Endodermal cell (in vitro differentiated cells): ENCODE measurements at places on chromosomes 16 and 17.

DNA sequence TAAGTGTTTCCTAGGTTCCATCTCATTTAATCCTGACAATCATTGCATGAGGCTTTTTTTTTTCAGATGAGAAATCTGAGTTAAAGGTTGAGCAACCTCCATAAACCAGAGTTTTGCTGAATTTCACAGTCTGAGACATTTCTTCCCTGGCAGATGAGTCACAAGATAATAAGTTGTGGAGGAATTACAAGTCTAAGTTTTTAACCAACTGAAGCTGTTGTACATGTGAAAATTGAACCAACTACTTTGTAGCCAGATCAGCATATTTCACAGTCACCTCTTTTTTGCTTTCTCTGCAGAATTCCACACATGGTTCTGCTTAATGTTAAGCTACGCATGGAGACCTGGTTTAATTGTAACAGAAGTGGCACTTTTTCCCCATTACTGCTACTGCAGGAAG, 765.6 kb downstream of the CDH11 start:
- DNase-seq: no peak

DNA sequence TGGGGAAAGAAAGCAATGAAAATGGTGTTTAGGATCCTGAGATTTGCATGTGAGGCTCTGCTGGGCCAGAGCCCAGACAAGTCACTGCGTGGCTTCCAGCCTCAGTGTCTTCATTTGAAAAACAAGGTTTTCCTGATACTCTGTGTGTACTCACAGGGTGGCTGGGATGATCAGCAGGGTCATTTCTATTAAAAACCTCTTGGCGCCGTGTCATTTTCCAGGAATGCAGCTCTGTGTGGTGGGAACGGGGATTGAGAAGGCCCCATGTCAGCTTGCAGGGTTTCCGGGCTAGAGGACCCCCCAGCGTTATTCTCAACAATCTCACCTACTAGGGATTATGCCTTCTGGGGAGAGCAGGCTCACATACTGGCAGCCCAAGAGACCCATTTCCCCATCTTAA, 73.5 kb downstream of the FOXL1 start:
- DNase-seq: no peak

GRCh38 chr16:56936491-56936890, 4.5 kb downstream of the HERPUD1 start:
- no peak for DNase-seq

DNA sequence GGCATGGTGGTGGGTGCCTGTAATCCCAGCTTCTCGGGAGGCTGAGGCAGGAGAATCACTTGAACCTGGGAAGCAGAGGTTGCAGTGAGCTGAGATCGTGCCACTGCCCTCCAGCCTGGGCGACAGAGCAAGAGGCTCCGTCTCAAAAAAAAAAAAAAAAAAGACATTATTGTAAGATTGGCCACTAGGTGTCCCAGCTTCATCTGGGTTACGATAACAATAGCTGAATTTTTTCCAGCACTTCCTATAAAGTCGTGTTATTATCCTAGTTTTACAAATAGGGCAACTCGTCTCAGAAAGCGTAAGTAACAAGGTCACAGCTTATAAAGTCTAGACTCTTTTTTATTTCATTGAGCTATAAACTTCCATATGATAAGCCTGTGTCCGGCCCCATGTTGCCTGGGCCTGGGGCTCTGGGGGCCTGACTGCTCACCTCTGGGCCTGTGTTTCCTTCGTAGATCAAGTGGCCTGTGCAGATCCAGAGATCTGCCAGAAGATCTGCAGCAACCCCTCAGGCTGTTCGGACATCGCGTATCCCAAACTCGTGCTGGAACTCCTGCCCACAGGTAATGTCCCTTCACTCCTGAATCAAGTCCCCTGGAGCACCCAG, 60.5 kb downstream of the SLC5A11 start:
- no peak for DNase-seq

DNA sequence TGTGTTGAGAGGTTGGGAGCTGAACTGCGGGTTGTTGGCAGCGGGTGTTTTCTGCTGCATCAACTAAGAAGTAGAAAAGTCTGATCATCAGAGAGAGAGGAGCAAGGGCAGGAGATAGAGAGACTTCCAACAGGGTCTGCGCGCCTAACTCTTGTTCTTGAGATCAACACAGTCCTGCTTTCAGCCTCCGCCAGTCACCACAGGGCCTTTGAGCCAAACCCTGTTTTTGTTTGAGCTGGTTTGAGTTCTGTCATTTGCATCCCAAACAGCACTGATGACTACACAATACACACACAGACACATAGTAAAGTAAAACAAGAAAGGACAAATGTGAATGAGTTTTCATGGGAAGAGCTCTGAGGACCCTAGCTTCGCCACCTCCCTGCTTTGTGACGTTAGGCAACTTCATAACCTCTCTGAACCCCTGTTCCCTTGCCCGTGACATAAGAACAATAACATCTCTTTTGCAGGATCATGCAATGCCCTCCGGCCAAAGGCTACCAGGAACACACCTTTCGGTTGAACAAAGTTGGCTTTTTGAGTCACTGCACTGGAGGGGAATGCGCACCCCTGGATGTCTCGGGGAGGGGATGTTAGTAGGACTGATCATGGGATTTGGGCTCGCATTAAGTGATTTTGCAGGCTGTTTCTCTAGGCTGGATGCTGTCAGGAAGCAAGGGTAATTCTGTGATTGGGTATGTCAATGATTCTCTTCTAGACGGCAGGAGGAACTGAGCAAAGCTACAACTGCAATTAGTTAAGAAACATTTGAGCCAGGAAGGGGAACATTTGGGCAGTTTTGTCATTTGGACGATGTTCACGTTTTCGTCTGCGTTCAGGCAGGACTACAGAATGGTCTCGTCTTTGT, 92.3 kb downstream of the C16orf78 start:
- no peak for DNase-seq

- DNase-seq: no peak
These were observed 120.2 kb downstream of the SMG6 start for GRCh38 chr17:2183346-2183745.

DNA sequence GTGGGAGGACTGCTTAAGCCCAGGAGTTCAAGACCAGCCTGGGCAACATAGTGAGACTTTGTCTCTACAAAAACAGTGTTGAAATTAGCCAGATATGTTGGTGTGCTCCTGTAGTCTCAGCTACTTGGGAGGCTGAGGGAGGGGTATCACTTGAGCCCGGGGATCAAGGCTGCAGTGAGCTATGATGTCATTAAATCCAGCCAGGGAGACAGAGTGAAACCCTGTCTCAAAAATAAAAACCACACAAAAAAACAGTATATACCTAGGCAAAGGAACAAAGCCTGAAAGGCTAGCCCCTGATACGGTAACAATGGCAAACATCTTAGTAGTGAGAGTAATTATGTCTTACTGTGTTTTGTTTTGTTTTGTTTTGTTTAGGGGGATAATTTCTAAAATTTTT, 38.0 kb downstream of the TOM1L2 start:
- DNase-seq: no peak

- DNase-seq: no peak
These were observed 34.8 kb downstream of the UBN1 start for GRCh38 chr16:4882000-4882632.

- DNase-seq: no peak
These were observed 12.7 kb downstream of the SPNS2 start for GRCh38 chr17:4511199-4511932.

DNA sequence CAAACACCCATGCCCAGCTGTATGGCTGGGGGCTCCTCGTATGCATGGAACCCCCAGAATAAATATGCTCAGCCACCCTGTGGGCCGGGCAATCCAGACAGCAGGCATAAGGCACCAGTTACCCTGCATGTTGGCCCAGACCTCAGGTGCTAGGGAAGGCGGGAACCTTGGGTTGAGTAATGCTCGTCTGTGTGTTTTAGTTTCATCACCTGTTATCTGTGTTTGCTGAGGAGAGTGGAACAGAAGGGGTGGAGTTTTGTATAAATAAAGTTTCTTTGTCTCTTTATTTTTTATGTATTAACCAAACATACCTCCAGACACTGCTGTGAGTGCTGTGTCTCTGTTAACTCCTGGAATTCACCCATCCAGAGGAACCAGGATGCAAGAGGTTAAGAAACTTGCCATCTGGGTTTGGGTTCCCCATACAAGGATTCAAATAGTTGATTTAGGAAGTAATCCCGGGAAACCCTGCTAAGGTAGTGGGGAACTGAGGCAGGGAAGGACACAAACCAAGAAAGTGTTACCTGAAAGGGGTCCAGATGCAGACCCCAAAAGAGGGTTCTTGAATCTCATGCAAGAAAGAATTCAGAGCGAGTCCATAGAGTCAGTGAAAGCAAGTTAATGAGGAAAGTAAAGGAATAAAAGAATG, 37.4 kb upstream of the IL21R start:
- DNase-seq: no peak

DNA sequence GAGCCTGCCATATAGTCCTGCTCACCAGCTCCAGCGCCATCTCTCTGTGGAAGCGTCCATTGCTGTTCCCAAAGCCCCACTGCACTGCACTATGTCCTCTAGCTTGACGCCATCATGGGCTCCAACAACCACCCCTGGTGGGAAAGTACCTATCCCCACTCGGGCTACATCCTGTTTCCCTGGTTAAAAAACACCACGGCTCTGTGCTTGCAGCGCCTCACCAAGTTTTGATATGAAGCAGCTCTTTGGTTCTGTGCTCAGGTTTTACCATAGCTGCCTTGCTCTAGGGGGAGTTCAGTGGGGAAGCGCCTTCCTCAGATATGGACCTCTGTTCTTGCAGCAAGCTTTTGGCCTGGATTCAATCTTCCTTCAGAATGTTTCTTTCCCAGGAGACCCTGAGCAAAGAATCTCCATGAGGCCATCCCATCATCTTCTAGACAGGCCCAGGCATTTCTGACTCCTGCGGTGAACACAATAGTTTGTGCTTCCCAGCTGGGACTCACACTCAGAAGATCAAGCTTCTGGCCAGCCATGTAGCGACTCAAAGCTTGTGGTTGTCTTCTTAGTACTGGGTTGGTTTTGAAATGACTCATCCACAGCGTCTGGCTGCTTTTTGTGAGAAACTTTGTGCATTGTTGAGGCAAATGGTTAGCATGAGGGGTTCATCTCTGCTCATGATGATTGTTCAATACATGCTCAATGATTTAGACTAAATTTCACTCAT, 39.5 kb downstream of the DYNLRB2 start:
- no peak for DNase-seq

DNA sequence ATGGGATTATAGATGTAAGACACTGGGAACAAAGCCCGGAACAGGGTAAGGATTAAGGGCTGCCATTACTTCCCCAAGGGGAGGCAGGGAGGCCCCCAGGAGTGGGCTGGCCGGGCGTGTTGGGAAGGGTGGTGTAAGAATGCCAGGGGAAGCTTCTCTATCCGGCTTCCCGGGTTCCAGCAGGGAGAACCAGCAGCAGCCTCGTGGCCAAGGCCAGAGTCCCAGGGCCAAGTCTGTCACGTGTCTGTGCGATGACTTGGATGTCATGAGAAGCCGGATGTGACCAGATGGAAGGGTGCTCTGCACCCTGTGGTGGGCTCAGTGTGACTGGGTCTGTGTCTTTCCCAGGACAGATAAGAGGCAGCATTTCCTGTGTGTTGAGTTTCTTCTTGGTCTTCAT, 52.1 kb downstream of the SCNN1B start:
- no peak for DNase-seq

DNA sequence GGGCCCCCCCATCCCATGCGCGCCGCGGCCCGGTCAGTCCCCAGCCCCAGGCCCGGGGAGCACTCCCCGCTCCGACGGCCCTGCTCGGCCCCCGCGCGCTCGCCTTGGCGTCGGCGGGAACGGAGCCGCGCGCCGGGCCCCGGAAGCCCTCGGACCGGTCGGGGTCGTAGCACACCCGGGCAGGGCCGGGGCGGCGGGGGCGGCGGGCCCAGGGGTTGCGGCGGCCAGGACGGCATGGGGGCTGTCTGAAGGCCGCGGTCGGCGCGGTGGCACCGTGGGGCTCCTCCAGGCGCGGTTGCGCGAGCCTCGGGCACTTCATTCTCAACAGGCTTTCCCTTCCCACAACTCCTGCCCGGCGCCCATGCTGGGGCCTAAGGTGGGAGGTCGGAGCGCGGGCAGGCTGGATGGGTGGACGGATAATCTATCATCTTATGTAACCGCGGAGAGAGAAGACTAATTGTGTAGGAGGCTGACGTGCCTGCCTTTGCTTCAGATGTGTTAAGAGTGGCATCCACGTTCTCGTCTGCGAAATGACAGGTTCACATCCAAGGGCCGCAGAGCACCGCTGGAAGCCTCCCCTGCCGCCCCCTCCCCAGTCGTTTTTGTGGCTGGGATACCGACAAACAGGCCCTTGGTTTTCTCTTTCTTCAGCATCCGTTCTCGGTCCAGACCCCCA, 708 bp downstream of the BAIAP2 start:
- peak; percentile 78 for DNase-seq

GRCh38 chr17:49850772-49851386, 3.0 kb upstream of the TAC4 start:
- peak; percentile 76 for DNase-seq

DNA sequence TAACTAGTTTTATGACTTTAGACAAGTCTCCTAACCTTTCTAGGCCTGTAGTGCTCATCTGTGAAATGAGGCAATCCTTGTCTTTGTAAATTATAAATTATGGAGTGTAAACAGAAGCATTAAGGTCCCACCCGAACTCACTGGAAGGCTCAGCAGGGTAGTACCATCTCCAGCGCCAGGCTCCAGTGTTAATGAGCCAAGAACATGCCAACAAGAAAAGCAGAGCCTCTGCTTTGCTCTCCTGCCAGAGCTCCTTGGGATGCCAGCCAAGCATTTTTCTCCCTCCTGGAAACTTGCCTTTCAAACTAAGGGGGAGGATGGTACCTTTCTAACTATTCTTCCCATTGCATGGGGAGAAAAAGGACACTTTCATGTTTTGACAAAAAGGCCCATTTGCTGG, 14.9 kb downstream of the LIMD2 start:
- DNase-seq: no peak
